Stimulated activated CD8-positive, alpha-beta memory T cell treated with anti-CD3 and anti-CD28 coated beads, Interleukin-7, amount 100 ng/mL, for 1 hour (primary cell): ENCODE measurements at places on chromosomes 1 and 21.

- DNase-seq = peak; percentile 61
These were observed 64.0 kb downstream of the ITPKB start for GRCh38 chr1:226674892-226675714.

DNA sequence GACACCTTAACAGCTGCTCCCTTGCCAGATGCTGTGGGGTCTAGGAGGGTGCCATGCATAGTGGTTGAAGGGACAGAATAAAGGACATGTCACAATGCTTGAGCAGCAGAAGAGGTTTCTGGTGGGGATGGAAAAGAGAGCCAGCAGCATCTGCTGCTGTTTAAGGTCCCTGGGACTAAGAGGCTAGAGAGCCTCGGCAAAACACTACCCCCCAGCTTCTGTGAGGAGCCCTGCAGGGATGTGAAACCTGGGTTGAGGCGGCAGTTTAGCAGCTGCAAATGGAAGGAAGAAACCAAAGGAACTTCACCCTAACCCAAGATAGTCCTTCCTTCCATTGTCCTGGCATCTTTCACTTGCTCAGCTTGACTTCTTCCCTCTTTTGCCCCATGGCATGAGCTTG is 39.4 kb downstream of the PLXNA2 start:
- DNase-seq = no peak

DNA sequence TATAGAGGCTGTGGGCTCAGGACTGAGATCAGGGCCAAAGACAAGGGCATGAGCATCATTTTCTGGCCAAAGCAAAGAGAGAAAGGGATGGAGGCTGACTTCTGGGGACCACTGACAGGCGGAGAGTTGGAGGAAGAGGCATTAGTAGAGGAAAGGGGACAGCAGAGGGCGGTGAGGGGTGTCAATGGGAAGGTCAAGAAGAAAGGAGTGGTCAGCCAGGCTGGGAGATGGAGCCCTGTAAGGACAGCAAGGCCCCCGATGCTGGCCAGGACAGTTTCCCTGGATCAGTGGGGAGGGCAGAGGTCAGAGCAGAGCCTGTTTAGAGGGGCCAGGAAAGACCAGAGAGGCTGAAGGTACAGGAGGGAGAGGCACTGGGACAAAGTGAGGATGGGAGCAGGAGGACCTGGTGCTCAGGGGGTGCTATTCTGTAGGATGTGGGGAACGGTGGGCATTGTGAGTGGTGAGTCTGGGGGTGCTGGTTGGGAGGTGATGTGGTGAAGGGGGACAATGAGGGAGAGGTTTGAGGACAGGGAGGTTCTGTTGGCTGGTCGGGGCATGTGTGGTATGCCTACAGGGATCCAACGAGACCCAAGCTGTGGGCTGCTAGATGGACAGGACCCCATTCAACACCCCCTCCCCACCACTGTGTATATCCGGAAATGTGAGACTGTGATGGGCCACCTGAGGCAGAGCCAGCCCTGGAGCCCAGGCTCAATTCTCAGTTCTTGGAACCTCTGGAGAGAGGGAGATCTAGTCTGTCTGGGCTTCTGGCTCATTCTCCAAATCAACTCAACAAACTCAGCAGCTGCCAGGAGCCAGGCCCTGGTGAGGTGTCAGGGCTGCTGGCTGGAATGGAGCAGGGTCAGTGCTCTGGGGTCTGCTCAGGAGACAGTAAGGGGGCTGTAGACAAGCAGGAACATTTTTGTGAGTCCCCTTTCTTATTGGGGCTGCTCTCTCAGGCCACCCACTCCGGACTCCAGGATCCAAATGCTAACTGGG is 1.4 kb upstream of the FAM151A start:
- no peak for DNase-seq

GRCh38 chr1:44826375-44827196 is 16.5 kb downstream of the PTCH2 start:
- DNase-seq = no peak

- DNase-seq = no peak
These were observed 23.8 kb downstream of the IGFN1 start for GRCh38 chr1:201214461-201214860.

DNA sequence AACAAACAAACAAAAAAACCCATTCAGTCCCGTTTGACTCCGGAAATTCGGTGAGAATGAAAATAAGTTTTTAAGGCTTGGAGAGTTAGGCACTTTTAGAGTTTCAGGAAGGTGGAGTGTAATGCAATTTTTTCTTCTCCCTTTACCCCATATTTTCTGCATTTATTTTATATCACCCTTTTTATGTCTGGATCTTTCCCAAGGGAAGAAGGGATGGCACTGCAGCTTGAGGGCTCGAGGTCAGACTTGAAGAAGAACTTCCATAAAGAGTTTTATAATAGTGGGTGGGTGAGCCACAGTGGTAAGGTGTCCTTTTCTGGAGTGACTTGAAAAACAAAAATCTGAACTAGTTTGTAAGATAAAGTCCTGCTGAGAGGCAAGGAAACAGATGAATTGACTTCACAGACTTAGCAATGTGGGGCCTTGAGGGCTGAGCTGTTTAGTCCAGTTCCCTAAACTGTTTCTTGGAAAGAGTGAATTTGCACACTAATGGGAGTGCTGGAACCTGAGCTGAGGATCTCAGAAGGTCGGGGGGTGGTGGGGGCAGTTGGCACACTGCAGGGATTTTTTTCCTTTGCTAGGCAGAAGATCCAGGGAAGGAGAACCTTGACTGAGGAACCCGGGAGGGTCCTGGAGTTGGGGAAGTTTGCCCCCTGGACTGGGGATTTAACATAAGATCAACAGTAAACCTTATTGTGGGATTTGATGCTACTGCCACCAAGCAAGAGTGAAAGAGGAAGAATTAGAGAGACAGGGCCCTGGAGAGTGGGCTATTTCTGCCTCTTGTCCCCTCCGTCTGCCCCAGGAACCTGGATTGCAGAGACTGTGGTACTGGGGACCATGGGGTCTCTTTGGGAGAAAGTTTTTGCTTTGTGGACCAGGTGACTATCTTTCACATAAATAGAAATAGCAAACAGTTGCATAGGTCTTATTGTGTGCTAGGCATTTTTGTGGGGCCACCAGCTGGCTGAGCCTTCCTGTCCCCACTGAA is 1.8 kb upstream of the MEX3A start:
- DNase-seq = no peak

- no peak for DNase-seq
These were observed 483.5 kb downstream of the ADGRL2 start for GRCh38 chr1:82284213-82284612.

DNA sequence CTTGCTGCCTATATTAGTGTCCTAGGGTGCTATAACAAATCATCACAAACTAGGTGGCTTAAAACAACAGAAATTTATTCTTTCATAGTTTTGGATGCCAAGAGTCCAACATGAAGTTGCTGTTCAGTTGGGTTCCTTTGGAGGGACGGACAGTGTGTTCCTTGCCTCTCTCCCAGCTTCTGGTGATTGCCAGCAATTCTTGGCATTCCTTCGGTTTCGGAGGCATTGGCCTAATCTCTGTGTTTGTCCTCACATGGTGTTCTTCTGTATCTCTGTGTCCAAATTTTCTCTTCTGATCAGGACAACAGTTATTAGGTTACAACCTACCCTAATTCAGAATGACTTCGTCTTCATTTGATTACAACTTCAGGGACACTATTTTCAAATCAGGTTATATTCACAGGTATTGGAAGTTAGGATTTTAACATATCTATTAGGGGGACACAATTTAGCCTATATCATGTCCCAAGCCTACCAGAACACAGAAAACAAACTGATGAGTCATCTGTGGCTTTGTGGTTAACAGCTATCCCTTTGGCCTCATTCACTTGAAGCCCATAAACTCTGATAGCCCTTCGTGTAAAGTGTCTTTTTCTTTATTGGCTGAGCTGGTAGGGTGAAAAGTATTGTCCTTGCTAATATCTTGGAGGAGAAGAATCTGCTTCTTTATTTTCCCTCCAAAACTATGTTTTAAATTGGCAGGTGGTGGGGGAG is 83.2 kb upstream of the PAPPA2 start:
- DNase-seq = no peak

GRCh38 chr1:53011175-53011574 is 50.8 kb upstream of the PODN start:
- no peak for DNase-seq

GRCh38 chr1:152112101-152112884 is 3.0 kb downstream of the TCHH start:
- no peak for DNase-seq

DNA sequence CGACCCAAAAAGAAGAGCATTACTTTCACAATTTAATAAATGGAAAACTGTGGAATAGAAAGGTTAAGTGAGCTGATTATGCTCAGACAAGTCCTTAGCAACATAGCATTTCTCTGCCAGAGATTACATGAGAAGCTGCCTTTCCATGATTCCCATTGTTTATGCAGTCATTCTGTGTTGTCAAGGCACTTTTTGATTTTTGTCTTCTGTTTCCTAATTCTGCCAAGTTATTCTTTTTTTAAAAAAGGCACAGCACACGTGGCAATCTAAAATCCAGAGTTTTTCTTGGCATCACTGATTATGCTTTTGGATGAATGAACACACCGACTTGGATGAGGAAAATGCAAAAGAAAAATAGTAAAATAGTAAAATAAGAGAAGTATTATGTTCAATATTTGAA is 185.0 kb downstream of the RGS7 start:
- DNase-seq = no peak

DNA sequence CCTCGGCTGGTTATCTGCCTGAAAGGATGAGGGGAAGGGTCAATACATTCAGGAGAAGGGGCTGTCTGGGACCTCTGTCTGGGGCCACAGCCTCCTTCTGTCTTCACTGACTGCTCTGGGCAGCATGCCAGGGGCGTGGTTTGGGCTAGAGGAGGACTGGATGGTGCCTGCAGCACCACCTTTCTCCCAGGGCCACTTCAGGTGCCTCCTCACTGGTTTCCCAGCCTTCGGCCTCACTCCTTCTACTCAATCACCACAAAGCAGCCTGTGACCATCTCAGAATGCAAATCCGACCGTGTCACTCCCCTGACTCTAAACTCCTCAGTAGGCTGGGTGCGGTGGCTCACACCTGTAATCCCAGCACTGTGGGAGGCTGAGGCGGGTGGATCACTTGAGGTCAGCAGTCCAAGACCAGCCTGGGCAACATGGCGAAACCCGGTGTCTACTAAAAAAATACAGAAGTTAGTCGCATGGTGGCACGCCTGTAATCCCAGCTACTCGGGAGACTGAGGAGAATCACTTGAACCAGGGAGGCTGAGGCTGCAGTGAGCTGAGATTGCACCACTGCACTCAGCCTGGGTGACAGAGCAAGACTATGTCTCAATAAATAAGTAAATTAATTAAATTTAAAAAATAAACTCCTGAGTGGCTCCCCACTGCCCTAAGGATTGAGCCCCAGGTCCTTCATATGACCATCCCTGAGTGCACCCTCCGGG is 50.1 kb upstream of the ECE1 start:
- no peak for DNase-seq

DNA sequence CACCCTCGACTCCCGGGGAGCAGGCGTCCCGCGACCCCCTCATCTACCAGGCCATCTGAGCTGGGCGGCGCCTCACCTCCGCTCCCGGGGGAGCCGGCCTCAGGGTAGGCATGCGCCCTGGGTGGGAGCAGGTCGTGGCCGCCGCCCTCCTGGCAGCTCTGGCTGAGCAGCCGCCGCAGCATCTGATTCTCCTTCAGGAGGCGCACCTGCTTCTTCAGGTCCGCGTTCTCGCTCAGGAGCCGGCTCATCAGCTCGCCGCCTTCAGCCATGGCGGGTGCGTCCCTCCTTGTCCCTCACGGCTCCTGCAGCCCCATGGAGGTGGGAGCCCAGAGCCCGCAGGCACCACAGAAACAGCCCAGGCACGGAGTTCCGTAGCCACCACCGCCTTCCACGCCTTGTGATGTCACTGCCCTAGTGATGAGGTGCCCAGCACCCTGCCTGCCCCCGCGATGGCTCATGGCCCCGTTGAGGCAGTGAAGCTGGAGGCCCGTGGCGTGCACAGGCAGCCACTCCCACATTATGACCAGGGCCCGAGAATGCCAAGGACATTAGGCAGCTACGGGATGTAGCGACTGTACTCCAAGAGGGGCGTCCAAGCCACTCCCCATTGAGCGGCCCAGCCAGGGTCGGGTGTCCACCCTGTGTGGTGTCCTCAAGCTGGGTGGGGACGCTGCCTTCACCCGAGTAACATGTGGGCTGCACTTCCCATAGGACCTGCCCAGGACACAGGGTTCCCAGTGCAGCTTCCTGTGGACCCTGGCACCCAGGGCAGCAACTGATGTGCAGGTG is 1.5 kb downstream of the SPATC1L start:
- no peak for DNase-seq

DNA sequence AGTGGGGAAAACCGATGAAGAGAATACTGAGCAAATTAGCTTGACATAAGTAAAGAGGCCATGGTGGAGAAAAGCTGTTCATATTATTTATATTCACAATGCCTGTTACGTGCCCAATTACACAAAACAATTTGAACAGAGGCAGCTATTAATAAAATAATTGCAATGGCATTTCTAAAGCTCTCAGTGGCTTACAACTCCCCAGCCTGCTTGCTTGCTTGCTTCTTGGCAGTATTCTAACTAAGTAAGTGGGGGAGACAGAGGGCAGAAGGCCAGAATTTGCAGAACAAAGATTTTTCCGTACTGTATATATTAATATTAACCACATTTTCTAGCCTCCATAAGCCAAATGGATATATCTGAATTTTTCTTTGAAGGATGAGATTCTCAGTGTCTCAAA is 12.9 kb downstream of the PTPN14 start:
- DNase-seq = no peak

- DNase-seq = no peak
These were observed 53.6 kb upstream of the RAP1A start for GRCh38 chr1:111565968-111566367.

- no peak for DNase-seq
These were observed 127.8 kb upstream of the ADAR start for GRCh38 chr1:154735804-154736168.

- DNase-seq = peak; percentile 30
These were observed 5.3 kb upstream of the TUFT1 start for GRCh38 chr1:151534662-151535278.

GRCh38 chr1:211487672-211488208 is 4.2 kb downstream of the RD3 start:
- DNase-seq = no peak

DNA sequence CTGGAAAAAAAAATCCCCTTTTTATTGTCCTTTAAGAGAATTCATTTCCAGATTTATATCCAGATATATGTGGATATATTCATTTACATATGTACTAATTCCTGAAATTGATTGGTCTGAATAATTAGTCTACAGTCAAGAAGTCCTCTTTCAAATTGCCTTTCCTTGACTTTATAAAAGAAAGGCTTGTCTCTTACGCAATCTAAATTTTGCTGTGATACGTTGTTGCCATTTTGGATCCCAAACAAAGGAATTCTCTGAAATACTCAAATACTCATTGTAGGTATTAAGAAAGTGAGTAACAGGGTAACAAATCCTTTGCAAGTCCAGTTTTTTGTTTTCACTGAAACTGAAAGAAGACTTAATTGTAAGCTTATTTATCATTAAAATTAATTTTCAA is 136.9 kb upstream of the KIAA1614 start:
- no peak for DNase-seq
